ENCODE measurements at places on chromosomes 6 and 20.

- DNase-seq = no peak
These were observed 294.9 kb upstream of the MARCKS start for GRCh38 chr6:113562248-113562647.

- DNase-seq = no peak
These were observed 10.4 kb upstream of the SSTR4 start for GRCh38 chr20:23024701-23025100.

- no peak for DNase-seq
These were observed 716.5 kb upstream of the MAP3K7 start for GRCh38 chr6:91303326-91303725.

GRCh38 chr20:59378966-59379365 lies 78.6 kb downstream of the EDN3 start:
- DNase-seq = no peak

DNA sequence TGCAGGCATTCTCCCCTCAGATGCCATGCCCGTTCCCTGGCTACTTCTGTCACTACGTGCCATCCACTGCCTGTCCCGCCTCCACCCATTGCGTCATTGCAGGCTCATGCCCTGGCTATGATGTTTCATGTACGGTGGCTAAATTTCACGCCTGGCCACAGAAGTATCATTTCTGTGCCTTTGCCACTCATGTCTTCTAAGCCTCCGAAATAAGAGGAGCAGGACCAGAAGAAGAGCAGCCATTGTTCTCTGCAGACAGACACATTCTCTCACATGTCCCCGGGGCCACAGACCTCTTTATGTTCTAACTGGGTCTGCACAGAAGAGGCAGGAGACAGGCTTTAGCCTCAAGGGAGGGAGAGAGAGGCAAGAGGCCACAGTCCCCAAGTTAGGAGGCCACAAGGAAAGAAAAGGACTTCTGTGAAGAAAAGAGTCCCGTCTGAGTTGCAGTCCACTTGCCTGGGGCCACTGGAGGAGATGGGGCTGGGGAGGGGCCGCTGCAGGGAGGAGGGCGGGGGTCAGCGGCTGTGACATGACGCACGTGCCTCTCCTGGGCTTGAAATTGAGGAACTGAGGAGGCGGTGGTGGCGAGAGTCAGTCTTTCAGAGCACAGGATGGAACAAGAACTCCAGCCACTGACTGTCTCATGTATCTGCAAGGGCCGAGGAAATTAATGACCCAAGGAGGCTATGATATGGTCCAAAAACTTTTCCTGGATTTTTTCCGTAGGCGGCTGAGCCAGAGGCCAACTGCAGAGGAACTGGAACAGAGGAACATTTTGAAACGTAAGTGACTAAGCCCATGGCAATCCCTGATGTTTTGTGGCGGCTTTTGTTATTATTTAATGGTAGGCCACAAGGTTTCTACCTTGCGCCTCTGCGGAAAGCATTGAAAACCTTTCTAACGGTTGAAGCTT lies 55.9 kb downstream of the TBC1D7 start:
- DNase-seq = no peak

GRCh38 chr6:154430481-154430919 lies 73.9 kb upstream of the IPCEF1 start:
- no peak for DNase-seq

- DNase-seq = no peak
These were observed 360 bp downstream of the ANKRD60 start for GRCh38 chr20:58228103-58228483.

DNA sequence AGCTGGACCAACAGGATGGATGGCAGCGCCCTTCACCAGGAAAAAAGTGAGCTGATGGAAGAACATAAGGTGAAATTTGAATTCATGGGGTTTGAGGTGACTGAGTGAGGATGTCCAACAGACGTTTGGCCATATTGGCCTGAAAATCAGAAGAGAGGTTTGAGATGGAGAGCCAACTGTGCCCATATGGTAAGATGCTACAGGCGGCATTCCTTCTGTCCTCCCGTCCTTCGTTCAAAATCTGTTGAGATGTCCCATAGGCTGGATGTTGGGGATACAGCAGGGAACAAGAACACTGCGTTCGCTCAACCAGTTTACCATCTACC lies 468 bp upstream of the CMTR1 start:
- DNase-seq = no peak

DNA sequence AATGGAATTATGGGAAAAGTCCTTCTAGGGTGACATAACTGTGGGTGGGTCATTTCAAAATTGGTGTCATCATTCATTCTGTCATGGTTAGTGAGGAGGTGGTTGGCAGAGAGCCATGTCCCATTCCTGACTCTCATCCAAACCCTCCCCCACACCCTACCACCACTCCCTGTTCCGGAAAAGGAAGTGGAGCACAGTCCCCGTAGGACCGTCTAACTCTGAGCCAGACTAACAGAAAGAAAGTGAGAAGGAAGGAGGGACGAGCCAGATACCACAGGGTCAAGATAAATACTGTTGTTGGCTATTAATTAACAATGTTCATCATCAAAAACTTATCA lies 4.8 kb downstream of the TRIM10 start:
- DNase-seq = no peak

DNA sequence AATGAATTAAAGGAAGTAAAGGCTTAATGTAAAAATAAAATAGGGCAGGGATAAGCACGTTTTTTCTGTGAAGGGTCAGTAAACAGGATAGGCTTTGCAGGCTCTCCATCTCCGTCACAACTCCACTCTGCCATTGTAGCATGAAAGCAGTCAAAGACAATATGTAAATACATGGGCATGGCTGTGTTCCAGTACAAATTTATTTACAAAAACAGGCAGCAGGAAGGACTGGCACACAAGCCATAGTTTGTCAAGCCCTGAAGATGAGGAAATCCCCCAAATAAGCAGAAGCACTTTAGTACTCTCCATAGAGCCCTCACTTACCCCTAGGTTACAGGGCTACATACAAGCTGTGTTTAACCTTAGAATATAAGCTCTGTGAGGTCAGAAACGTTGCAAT lies 8.9 kb upstream of the FBXO9 start:
- no peak for DNase-seq

GRCh38 chr6:25018568-25018954 lies 82.8 kb upstream of the RIPOR2 start:
- no peak for DNase-seq

- DNase-seq = no peak
These were observed 25.2 kb downstream of the ADGRF1 start for GRCh38 chr6:47016909-47017308.

DNA sequence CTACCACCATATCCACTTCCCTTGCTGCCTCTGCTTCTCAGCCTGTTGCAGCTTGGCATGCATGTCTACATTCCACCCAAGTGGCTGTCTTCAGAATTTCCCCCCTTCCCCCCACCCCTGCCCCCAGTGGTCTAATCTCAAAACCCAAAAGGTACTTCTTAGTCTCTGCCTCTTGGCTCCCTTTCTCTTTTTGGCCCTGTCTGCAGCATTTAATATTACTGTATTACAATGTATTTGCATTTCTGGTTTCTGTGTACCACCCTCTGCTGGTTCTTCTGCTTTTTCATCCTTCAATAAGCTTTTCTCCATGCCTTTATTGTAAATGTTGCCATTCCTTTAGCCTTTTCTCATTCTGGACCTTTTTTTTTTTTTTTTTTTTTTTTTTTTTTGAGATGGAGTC lies 43.0 kb downstream of the RPRD1B start:
- DNase-seq = no peak

- DNase-seq = no peak
These were observed 571 bp downstream of the CSNK2B start for GRCh38 chr6:31666337-31666965.

- no peak for DNase-seq
These were observed 22.2 kb upstream of the PHACTR3 start for GRCh38 chr20:59581993-59582679.

DNA sequence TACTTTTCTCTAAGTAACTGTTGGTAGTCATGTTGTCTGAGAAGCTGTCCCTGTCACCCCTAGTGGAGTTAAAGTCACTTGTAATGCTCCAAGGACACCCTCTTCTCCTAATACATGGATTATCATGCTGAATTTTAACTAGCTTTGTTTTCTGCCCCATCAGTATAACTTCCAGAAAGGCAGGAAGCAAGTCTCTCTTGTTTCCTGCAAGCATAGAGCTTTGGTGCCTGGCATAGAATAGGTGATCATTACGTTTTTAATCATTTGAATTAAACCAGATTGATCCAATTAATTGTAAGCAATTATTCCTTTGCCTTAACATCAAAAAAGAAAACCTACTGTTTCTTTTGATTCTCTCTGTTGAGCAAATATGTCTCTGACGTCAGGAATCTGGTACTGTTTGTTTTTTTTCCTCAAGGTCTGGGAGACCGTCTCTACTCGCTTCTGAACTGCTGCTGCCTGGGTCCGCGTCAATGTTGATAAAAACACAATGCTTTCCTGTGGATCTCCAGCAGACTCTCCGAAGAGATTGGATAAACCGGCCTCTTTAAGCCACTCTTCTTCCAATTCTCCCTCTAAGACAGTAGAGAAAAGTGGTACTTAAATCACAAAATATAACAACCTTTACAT lies 71.8 kb downstream of the ARHGAP18 start:
- no peak for DNase-seq

- DNase-seq = no peak
These were observed 62.4 kb downstream of the TTI1 start for GRCh38 chr20:37970856-37971245.

- DNase-seq = no peak
These were observed 88.1 kb upstream of the BACH2 start for GRCh38 chr6:90384720-90385119.

DNA sequence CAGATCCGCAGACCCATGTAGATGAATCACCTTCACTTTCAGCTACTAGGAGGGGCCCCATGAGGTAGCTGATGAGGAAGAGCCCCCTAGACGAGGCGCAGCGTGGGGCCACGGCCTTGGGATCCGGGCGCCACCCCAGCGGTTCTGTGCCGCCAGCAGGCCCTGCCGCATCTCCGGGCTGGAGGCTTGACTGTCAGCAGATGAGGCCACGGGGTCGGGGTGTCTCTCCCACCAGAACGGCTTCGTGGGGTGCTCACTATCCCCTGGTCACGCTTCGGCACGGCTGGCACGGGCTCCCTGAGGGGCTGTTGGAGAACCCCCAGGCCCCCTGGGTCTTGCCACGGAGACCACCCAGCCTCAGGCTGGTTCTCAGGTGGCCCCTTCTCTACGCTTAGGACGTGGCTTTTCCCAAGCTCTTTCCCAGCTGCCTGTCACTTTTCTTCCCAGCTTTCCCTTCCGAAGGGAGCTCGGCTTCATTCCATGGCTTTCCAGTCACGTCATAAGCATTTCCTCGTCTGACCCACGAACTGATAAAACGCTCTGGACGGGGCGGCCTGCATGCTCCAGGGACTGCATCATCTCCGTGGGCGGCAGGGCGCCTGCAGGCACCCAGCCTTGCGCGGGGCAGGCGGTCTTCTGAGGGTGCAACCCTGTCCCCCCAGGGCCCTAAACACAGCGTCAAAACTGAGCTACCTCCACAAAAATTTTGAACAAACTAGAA lies 85.9 kb downstream of the THBS2 start:
- no peak for DNase-seq

- DNase-seq = no peak
These were observed 57.5 kb downstream of the ILRUN start for GRCh38 chr6:34638834-34639736.

DNA sequence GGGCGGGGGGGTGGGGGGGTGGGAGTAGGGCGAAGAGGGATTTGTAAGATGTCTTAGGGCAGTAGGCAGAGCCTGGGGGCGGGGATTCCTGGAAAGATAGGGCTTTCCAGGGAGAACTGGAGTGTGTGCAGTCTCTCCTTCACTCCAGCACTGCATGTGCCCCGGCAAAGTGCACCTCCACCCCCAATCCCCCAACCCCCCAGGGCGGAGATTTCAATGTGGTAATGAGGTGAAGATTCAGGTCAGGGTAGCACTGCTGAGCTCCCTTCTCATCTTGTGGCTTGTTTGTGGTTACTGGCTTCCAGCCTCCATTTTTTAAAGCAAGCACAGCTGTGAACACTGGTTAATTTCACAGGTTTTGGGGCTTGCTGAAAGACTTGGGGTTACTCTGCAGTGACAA lies 5.9 kb downstream of the TMEM239 start:
- DNase-seq = no peak

- DNase-seq = no peak
These were observed 116.1 kb downstream of the BACH2 start for GRCh38 chr6:90180526-90180925.

GRCh38 chr6:16493112-16493511 lies 254.7 kb downstream of the GMPR start:
- DNase-seq = no peak

GRCh38 chr6:163539101-163539762 lies 124.7 kb downstream of the QKI start:
- no peak for DNase-seq

DNA sequence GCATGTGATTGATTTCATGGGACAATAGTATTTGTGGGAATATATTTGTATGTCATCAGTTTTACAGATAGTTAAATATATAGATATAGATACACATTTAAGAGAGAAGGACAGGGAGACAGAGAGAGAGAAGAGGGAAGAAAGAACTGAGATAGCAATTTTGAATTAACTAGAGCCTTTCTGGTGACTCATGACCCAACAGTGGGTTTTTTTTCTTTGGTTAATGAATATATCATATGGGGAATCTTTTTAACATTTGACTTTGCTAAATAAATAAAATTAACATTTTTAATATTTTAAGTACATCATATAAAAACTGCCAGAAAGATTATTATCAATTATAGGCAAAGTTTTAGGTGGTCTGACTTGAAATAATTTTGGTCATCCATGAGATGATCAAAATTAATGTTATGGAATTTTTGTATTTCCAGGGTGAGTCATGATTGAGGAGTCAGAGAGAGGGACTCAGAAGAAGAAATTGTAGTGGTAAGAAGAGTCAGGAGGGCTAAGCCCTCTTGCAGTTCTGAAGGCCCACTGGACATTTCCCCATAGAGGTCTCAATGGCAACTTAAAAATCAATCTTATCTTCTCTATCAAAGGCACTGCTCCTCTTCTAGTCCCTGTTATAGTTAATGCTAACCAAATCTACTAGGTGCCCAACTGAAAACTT lies 508.1 kb upstream of the MAP3K7 start:
- DNase-seq = no peak

DNA sequence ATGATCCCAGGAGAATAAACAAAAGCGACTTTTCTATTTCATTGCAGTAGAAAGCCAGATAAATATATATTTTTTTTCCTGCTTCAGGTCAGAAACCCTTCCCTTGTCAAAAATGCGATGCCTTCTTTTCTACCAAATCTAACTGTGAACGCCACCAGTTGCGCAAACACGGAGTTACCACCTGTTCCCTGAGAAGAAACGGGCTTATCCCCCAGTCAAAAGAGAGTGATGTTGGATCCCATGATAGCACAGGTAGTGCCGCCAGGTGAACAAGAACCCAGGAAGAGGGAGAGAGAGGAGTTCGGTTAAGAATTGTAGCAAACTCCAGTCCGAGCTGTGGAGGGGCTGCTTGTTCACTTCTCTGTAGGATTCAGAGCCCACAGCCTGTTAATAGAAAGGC lies 72.6 kb downstream of the SSR1 start:
- no peak for DNase-seq

GRCh38 chr6:150426198-150426597 lies 57.4 kb downstream of the IYD start:
- DNase-seq = no peak

- DNase-seq = no peak
These were observed 104.3 kb downstream of the TRERF1 start for GRCh38 chr6:42347456-42347855.

All from stimulated activated CD4-positive, alpha-beta T cell treated with anti-CD3 and anti-CD28 coated beads, Interleukin-4, amount 100 ng/mL, for 48 hours (primary cell).